ENCODE measurements at places on chromosomes 16 and 17. TPM values are rescaled to one million over a fixed set of nuclear protein-coding genes. Genes with fewer than 3 reads are reported as not detected.

Gene RHOT1
- total RNA-seq = 16.2 TPM

Gene QPRT
- 0.64 TPM for total RNA-seq

Gene SMIM5
- total RNA-seq = 1.7 TPM

Gene COQ9
- total RNA-seq = 34.1 TPM

Gene ZNF821
- total RNA-seq = 13.6 TPM

Gene GPR142
- not detected for total RNA-seq

Gene IGF2BP1
- 0.10 TPM for total RNA-seq

Gene ZP2
- total RNA-seq = not detected

Gene HIGD1B
- total RNA-seq = not detected

Gene TAC4
- total RNA-seq = not detected

Gene LRRC75A
- total RNA-seq = 0.98 TPM

Gene SOX15
- 0.64 TPM for total RNA-seq

Gene SMPD3
- 0.76 TPM for total RNA-seq

Gene GLTPD2
- total RNA-seq = not detected

Data from activated B cell treated with CpG ODN at 0.5 μM for 24 hours (primary cell).